IMR-90 (cell line): ENCODE measurements at places on chromosomes 13 and 19.
A peak's percentile ranks its signal among the peaks of the same experiment; 100 is the strongest.

DNA sequence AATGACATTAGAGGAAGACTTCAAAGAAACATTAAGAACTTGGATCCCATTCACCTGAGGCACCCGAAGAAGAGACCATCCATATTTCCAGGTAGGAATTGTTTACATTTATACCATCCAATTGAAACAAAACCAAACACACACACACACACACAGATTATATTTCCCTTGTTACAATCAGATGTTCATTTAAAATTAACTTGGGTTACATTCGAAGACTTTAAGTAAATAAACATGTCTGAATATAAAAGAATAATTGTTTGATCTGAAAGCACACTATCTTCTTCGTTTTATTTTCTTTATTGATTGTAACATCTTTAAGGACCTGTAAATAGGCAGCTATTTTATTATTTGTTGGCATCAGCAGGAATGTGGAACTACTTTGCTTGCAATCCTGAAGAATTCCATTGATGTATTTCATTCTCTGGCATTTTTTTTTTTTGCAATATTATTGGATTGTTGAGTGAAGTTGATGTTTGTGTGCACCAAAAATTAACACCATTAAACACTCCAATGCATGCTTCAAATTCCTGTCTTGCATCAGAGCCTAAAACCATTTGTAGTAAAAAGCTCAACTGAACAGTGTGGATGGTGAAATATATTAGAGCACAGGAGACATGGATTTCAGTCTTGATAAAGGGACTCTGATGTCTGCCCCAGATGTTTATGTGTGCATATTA lies 85.3 kb upstream of the FRY start:
- DNase-seq: peak; percentile 29

GRCh38 chr13:46559272-46559805 lies 6.4 kb downstream of the LRCH1 start:
- DNase-seq: no peak

- DNase-seq: peak; percentile 62
Measured at GRCh38 chr19:44988896-44989556, 12.2 kb upstream of the RELB start.

DNA sequence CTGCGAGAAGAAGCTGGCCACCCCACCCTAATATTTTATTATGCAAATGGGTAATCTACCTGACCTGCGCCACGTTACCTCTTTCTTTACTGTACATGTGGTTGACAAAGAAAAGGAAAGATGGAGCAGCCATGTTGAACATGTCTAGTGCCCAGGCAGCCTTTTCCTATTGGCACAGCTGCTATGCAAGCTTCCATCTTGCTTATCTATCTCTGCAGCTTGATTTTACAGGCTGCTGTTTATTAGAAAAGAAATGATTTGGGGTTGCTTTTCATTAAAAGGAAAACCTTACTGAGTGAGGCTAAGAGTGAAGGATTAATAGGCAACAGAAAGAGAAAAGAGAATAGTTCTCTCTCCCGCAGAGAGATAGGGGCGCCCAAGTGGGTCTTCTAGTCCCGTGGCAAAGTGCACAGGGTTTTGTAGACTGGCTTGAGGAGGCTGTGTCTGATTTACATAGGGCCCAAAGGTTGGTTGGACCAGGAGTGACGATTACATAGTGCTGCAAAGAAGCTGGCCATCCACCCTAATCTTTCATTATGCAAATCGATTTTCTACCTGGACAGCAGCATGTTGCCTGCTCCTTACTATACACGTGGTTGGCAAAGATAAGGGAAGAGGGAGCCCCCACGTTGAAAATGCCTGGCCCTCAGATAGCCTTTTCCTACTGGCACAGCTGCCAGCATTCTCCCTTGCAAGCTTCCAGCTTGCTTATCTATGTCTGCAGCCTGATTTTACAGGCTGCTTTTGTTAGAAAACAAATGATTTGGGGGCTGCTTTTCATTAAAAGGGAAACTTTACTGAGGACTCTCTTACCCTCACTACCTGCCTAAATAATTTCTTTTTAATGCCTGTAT lies 28.3 kb downstream of the OR10H4 start:
- no peak for DNase-seq

- peak; percentile 59 for DNase-seq
Measured at GRCh38 chr19:31675193-31675913, 326.1 kb upstream of the TSHZ3 start.

DNA sequence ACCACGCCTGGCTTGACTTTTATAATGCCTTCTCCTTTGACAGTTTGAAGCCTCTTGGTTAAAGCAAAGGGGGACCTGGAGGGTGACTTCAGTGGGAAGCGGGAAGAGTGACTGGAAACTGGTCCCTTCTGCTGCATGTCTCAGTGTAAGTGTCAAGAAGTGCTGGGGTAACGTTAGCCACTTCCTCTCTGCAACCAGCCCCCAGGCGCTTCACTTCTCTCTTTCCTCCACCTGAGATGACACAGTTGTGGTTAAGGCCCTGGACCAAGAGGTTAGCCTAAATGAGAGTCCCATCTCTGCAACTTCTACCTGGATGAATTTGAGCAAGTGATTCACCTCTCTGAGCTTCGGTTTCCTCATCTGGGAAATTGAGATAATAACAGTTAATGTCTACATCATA lies 16.3 kb downstream of the LEUTX start:
- no peak for DNase-seq
